IgD-negative memory B cell (primary cell): ENCODE measurements at places on chromosomes 5 and 9. TPM values are rescaled to one million over a fixed set of nuclear protein-coding genes. Genes with fewer than 3 reads are reported as not detected.

IL7R gene
- polyA plus RNA-seq, result 15.1 TPM

ACER2 gene
- polyA plus RNA-seq, result 0.85 TPM

SNX2 gene
- 379 TPM for polyA plus RNA-seq

AMBP gene
- polyA plus RNA-seq, result not detected

PCDHGA2 gene
- polyA plus RNA-seq, result not detected

TAL2 gene
- polyA plus RNA-seq, result 9.3 TPM

ZNF883 gene
- polyA plus RNA-seq, result 1.2 TPM

NRG2 gene
- polyA plus RNA-seq, result not detected

PCDHGA6 gene
- polyA plus RNA-seq, result 0.08 TPM
